ENCODE measurements at places on chromosomes 12 and 14.

DNA sequence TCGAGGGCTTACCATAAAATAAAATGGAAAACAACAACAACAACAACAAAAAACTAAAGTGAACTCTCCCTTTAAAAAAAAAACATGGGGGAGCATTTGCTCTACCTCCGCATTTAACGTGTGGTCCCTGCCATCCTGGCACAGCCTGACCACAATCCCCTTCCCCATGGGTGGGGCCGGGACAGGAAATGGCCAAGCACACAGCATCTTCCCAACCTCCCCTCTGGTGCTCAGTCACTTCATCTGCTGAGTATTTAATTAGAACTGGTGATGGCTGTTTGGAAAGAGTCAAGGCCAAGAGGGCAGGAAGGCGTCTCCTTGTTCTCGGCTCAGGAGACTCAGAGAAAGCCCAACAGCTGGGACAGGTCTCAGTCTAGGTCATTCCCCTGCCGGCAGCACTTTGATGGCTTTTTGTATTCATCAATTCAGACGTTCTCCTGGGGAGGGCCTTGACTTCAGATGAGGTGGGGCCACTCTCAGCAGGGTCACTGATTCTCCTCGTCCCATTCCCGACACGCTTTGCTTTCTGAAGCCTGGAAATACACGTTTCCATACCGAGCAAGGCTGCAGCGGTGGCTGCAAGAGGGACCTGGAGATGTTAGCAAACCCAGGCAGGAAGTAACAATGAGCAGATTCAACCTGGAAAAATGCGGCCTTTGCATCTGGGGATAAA is 44.4 kb downstream of the ANO2 start:
- no peak for DNase-seq

DNA sequence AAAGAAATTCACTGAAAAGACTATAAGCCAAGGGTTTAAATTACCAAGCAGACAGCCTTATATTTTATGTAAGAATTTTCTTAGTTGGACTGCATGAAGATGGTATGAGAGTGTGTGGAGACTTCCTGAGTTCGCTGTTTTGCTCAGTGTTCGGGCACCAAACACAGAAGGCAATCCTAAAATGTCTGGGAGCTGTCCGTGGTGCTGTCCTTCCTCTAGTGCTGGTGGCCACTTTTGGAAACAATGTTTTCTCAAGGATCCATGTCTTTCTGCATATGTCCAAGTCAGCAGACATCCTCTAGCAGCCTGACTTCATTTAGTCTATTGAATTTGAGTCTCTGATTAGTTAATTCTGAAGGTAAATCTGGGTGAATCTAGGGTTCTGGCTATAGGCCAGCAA is 135.8 kb downstream of the SLC8A3 start:
- peak; percentile 39 for DNase-seq

GRCh38 chr12:14365294-14366208 is at the start of gene ATF7IP:
Gene ATF7IP, plus strand, starts transcription at chr12:14365682. Its CDS starts 58,234 bp downstream, at chr12:14423916.
- peak; percentile 98 for DNase-seq

DNA sequence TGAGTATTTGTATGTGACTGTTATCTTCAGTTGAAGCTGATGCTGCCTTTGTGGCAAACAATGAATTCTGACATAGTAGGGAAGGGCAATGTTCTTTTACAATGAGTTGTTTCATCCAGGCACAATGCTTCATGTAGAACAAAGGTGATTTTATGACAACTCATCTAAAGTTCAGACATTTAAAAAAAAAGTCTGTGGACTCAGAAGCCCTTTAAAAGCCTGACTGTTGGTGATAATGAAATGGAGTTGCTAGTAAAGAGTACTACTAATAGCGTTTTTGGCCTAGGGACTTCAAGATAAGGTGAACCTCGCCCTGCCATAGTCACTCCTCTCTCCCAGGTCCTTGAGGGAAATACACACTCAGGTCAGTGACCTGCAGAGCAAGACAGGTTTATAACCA is 105.1 kb downstream of the AKAP6 start:
- no peak for DNase-seq

DNA sequence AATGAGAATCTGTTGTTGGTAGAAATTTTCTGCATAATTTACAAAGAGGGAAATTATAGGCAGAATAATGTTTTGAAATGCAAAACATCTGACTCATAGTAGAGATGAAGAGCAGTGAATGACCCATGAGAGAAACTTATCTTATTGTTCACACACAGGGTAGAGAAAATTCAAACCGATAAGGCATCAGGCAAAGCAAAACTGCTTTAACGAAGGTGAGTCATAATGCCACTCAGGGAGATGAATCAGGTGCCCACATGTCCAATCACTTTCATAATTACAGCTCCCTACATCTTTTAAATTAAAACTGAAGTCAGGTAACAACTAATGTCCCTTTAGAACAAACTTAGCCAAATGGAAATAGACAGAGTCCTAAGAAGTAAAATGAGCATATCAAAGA is 265.6 kb upstream of the GARIN6 start:
- DNase-seq, result no peak

GRCh38 chr12:109760031-109760929 is 46.7 kb downstream of the FAM222A start:
- no peak for DNase-seq

GRCh38 chr12:18919871-18920511 is 182.1 kb downstream of the CAPZA3 start:
- DNase-seq, result no peak

DNA sequence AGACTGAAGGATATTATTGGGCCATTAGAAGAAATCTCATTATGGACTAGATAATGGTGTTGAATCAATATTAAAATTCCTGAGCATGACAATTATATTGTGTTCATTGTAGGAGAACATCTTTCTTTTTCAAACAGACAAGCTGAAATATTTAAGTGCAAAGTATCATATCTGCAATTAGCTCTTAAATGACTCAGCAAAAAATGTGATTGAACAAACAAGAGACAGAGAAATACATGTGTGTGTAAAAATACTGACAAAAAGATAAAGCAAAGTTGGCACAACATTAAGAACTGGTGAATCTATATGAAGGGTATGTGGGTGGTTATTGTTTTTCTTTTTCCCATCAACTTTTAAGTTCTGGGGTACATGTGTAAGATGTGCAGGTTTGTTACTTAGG is 9.5 kb downstream of the CEP290 start:
- no peak for DNase-seq

DNA sequence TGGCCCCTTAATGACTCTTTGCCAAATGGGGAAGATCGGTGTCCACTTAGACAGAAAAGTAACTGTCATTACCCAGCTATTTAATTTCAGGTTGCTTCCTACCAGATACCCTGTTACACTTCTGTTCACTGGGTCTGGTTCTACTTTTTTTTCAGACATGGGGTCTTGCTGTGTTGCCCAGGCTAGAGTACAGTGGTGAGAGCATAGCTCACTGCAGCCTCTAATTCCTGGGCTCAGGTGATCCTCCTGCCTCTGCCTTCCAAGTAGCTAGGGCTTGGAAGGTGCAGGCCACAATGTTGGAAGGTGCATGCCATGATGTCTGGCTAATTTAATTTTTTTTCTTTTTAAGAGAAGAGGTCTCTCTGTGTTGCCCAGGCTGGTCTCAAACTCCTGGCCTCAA is 147.0 kb upstream of the ARHGAP5 start:
- no peak for DNase-seq

- DNase-seq, result no peak
Observed at GRCh38 chr12:93568091-93568490, 4.4 kb upstream of the SOCS2 start.

GRCh38 chr14:81837304-81837703 is 303.7 kb upstream of the SEL1L start:
- no peak for DNase-seq

- DNase-seq, result no peak
Observed at GRCh38 chr14:32627545-32628298, 298.6 kb downstream of the AKAP6 start.

GRCh38 chr12:66852091-66852490 is 173.2 kb upstream of the GRIP1 start:
- no peak for DNase-seq

- no peak for DNase-seq
Observed at GRCh38 chr14:91354979-91355685, 62.5 kb downstream of the CCDC88C start.

GRCh38 chr14:36281309-36281708 is 39.1 kb downstream of the MBIP start:
- DNase-seq, result no peak

GRCh38 chr14:71555654-71556559 is 376.3 kb upstream of the RGS6 start:
- DNase-seq, result no peak

DNA sequence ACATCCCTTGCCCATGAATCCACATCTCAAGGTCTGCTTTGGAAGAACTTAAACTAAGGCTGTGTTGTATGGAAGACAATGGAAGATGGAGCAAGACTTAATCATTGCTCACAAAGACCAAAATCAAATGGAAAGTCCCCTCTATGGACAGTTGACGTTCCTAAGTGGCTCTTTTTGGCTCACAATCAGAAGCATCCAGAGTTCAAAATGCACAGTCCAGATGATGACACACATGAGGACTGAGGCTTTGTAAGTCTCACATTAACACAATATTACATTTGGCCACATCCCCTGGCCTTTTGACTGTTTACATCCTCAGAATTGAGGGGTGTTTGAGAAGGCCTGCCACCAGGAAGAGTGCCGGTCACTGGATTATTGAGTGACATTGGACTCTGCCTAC is 122.3 kb upstream of the CPM start:
- no peak for DNase-seq

DNA sequence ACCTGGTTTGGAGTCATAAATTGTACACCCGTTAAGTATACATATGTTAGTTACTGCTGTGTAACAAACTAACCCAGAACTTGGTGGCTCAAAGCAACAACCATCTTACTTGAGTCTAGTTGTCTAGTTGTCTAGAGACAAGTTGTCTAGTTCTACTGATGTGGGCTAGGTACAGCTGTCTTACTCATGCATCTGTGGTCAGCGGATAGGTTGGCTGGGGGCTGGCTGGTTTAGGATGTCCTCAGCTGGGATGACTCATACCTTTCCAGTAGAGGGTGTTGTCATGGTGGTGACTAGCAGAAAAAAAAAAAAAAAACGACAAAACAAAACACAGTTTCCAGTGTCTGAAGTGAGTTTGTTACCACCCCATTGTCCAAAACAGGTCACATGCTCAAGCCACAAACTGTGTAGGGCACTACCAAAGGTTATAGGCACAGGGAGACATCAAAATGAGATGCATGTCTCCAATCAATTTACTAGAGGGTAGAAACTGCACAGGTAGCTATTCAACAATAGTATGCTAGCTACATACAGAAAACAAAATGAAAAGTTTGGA is 680.3 kb downstream of the MED13L start:
- no peak for DNase-seq

DNA sequence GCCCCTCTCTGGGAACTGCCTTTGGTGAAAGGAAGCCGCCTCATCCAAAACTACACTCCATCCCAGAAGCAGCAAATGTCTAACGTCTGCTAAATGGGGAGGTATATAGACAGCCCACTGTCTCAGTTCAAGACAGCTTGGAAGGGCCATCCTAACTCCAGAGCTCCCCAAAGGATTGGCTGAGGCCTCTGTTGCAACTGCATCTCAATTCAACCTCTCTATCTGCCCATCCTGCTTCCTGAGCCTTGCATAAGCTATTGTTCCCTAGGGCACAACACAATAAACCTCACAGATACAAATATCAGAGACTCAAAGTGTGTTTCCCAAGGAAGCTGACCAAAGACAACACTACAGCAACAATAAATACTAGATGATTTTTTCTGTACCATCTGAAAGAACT is 495.2 kb upstream of the SOX5 start:
- no peak for DNase-seq

GRCh38 chr14:23523229-23524016 is 28.1 kb downstream of the ZFHX2 start:
- DNase-seq, result no peak

DNA sequence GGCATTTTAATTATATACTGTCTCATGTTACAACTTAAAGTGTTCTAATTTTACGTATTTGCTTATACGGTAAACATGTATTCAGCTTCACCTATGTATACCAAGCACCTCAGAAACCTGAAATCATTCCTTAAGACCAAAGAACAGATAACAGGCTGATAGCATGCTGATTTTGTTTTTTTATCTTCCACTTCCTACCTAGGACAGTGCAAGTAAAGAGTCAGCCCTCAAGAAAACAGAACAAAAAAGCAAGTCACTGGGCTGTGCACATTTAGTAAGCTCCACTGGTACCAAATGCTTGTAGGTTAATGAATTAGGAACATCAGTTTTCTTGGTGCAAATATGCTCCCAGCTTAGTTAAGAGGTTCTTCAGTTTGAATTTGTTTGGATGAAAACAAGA is 611.3 kb downstream of the VRK1 start:
- DNase-seq, result no peak

DNA sequence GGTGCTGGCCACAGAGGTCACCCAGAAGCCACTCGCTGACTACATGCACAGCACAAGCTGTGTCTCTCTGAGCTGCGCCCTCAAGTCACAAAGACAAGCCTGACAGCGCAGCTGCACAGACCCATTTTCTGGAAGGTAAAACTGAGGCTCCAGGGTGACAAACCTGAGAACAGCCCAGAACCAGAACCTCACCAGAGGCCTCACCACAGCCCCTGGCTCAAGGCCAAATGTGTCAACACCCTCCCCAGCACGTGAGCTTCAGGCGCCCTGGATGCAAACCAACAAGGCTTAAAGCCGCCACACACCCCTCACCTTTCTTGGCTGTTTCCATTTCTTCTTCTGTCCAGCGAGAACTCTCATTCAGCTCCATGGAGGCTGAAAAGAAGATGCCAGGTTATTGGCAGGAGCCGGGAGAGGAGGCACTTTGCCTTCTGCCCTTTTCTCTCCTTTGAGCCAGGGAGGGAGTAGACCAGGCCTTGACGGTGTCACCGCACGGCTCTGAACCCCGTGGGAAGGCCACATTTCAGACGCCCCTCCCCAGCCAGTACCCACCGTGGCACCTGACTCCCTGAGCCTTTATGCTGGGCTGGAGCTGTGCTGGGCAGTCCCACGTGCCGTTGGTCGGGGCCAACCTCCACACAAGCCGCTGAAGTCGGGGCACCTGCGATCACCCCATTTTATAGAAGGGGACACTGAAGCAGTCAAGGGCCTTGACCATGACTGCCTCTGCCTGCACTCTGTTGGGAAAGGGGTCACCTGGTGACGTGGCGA is 103.1 kb downstream of the RFLNA start:
- DNase-seq, result no peak

DNA sequence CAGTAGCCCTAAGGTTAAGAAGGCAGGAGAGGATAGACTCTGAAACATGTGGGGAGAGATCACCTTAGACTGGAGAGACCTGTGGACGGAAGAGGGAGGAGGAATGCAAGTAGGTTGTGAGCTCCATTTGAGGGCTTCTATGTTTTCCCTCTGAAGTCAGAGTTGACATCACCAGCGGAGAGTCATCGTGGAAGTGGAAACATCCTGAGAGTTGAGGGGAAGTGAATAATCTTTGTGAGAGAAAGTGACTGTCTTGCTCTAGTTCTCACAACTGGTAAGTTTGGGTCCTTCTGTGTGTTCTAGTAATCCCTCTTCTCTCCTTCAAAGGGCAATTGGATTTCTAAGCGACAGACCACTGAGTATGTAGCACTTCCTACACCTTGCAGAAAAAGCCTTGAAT is 103.6 kb upstream of the CCND2 start:
- no peak for DNase-seq

All from retina (tissue), 1 donor.